A549 (cell line): ENCODE measurements at places on chromosomes 4 and X.

DNA sequence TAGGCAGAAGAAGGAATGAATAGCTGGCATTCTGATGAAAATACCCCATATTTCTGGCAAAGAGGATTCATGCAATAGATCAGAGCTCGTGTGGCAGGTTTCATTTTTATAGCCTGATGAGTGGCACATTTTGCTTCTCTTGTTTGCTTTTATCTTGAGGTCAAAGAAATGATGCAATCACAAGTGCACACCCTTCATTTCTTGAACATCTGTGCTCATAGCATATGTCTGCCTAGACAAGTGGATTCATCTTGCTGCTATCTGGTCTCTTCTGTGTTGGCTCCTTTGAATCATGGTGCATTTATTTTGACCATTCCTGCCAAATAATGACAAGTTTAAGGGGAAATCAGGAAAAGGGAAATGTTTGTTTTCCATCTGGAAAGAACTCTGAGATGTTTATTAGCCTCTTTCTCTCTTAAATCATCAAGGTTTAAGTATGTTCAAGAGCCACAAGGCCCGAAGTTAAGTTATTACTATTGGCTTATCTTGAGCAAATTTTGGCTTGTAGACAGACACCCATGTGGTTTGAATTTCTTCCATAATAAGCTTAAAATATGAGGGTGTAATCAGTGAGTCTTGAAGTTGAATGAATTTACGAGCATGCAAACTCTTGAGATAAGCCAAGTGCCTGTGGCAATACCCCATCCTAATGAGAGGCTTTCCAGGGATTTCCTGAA lies 59.3 kb upstream of the HS3ST1 start:
- DNase-seq: no peak

- no peak for DNase-seq
Measured at GRCh38 chrX:135605906-135606305, 85.4 kb downstream of the INTS6L start.

GRCh38 chrX:19955306-19955705 lies 35.6 kb downstream of the BCLAF3 start:
- DNase-seq: no peak

DNA sequence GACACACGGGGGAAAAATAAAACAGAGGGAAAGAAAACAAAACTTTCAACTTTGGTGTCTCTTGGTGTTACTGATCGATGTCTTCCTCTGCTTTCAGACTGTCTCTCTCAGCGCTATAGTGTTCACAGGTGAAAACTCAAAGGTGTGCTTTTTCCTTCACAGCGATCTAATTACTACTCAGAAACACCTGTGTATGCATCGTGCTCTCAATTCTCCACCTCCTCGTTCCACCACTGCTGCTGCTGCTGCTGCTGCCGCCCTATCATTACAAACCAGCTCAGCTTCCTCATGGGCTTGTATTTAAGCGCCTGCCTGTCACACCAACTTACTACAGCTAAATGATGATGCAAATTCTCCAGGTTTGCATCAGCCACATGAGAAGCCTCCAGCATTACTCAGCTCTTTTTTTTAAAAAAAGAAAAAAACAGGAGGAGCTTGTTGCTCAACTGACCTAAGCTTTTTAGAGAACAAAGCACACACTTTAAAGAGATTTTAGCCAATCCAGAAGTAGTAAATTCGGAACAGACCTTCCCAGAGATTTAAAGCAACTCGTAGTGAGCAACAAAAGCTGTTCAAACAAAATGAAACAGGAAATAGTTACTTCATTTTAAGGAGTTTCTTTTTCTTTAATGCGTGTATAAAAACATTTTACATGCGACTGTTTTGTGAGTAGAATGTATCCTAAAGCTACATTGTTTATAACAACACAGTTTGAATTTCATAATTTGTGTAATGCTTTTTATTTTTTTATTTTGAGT lies at the start of gene SLC7A11:
TSS of gene SLC7A11 (minus strand) at position 274 of the 758 bp plus-strand sequence. CDS start 280 bp downstream, outside the sequence.
- DNase-seq: peak; percentile 97

DNA sequence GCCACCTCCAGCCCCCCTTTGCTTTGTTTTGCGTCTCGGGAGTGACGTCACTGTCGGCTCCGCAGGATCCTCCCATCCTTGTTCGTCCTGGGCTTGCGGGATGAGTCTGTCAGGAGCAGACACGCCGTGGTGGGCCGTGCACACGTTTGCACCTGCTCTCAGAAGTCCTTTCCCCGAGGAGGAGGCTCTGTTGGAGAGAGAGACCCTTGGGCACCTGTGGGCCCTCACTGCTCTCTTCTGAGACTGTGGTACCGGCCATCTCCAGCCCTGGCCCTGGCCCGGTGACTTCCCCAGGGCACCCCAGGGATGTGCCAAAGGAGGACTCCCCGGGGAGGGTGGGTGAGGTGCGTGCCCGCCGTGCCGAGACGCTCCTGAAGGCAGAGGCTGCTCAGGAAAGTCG lies 76.1 kb upstream of the PPP2R3B start:
- no peak for DNase-seq

- no peak for DNase-seq
Measured at GRCh38 chr4:76624931-76625715, 190.1 kb downstream of the SHROOM3 start.

GRCh38 chr4:44538534-44538933 lies 89.9 kb upstream of the KCTD8 start:
- no peak for DNase-seq

- DNase-seq: no peak
Measured at GRCh38 chrX:13177921-13178566, 133.6 kb upstream of the FAM9C start.

DNA sequence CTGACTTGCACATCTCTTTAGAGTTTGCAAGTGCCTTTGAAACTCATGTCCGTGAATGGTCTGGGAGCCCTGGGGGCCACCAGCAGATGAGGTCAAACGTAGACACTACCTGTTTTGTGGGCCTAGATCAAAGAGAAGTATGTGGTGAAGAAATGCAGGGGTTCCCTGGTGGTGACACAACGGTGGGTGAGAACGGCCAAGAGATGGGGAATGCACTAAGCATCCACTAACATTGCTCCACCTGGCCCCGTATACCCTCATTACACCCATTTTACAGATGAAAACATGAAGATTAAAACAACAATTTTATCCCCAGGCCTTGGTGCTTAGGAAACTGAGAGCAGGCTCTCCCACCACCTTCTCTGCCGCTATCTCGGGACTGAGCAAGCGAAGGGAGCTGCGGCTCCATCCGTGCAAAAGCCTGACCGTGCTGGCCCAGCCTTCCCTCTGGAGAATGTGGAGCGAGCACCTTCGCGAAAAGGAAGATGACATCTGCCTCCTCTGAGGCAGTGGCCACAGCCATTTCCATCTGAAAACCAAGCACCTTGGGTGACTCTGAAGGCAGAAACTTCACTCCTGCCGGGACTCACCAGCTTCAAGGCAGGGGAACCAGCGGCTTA lies 91.9 kb downstream of the EVC2 start:
- no peak for DNase-seq

- DNase-seq: no peak
Measured at GRCh38 chrX:43573441-43574015, 82.6 kb upstream of the MAOA start.

DNA sequence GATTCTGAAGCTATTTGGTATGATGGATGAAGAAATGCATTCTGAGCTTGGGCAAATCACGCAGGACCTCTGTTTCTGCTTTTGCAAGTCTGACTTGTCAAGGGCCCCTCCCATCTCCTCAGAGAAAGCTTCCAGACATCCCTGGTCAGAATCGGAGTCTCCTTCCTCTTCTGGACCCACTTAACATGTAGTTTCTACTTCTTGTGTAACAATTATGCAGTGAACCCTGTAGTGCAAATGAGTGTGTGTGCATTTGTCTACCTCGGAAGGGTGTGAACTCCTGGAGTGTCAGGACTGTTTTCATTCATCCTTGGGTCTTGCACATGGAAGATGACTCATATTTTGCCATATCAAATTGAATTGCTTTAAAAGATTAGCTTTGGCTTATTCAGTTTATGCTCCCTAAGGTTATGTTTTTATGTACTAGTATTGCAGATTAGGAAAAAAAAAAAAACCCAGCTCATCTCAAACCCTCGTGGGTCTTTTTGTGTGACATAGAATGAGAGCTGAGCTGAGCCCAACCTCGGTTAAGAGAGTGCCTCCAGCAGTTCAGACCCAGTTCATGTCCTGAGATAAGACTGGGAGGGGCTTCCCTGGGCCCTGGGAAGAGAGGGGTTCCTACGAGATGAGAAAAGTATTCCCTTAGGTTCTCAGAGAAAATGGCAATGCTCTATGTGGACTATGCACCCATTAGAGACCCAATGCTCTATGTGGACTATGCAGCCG lies 61.1 kb upstream of the RPL34 start:
- no peak for DNase-seq

DNA sequence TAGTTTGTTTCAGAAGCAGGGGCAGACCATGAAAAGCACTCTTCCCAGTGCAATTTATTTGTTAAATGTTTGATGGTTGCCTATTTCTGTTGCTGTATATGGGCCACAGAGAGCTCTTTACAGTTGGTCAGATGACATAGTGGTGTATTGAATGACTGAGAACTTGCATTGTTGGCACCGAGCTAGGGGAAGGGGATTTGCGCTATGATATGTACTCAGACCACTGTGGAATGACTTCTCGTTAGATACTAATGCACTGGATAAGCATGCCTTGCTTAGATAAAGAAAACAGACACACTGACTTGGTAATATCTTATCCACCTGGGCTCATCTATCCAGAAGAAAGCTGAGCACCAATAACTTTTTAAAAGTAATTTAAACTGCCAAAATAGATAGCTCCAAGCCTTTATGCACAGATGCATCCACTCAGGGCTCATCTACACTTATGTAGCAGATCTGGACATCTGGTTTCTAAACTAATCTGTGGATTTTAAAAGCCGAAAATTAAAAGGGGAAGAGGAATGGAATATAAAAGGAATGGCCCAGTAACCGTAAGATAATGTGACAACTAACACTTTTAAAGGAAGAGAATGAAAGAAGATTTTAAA lies 132.7 kb downstream of the GATB start:
- DNase-seq: no peak

DNA sequence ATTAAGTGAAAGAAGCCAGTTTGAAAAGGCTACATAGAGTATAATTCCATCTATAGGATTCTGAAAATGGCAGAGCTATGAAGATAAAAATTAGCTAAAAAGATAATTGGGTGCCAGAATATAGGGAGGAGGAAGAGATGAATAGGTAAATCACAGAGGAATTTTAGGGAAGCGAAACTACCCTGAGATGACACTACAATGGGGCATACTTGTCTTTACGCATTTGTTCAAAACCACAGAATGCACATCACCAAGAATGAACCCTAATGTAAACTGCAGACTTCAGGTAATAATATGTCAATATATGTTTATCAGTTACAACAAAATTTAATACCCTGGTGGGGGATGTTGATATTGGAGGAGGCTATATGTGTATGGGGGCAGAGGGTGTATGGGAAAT lies 1342.9 kb downstream of the ADGRL3 start:
- DNase-seq: no peak

- DNase-seq: no peak
Measured at GRCh38 chr4:17336524-17336961, 175.3 kb downstream of the QDPR start.

DNA sequence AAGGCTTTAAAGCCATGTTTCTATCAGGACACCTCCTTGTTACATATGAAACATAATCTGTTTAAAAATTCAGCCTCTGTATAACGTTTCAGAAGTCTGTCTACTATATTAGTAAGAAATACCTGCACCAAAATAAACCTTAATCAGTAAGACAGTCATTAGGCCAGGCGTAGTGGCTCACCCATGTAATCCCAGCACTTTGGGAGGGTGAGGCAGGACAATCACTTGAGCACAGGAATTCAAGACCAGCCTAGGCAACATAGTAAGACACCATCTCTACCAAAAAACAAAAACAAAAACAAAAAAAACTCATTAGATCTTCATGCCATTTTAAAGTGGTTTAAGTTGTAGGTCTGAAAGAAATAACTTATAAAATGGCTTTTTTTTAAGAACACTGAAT lies 107.5 kb upstream of the STIM2 start:
- DNase-seq: no peak

GRCh38 chr4:38743866-38744265 lies 38.9 kb downstream of the TLR10 start:
- no peak for DNase-seq

GRCh38 chrX:74461384-74461783 lies 40.1 kb downstream of the SLC16A2 start:
- DNase-seq: no peak

DNA sequence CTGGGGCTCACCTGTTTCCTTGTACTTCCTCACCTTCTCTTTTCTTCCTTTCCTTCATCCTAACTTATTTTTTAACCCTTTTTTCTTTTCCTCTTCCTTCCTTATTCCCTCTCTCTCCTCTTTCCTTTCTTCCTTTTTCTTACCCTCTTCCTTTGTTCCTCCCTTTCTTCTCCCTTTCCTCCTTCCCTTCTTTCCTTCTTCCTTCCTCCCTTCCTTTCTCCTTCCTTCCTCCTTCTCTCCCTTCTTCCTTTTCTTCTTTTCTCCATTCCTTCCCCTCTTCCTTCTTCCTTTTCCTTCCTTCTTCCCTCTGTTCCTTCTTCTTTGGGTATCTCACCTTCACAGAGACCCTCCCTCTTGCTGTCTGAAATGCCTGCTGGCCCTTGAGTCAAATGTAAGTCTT lies 22.1 kb upstream of the CBR4 start:
- DNase-seq: no peak

- DNase-seq: no peak
Measured at GRCh38 chr4:26490111-26490959, at the start of gene CCKAR. Gene CCKAR (minus strand): TSS chr4:26490484. CDS start chr4:26490267, 217 bp downstream.

DNA sequence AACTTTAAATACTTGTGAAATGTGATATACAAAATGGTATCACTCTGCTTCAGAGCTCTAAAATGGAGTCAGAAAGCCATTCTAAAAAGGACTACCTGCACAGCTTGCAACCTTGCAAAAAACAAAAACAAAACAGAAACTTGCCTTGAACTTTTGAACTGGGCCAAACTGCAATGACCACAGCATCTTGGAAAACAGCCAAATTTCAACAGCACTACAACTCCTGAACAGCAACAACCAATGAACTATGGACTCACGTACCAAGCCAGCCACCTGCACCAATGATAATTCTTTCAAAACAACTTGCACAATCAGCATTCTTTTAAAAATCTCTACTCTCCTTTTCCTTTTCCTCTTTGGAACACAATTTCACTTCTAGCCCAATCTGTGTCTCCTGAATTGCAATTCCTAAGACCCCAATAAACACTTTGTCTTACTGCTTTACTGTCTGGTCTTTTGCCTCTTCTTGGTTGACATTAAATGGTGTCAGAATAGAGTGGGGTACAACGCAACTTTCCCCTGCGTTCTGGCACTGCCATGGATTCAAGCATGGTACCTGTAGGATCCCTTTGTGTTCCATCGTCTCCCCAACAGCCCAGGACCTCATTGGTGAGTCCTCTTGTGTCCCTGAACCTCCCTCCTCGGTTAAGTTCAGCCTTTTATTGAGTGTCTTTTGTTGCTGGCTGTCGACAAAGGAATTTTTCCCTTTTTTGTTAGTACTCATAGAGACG lies 35.7 kb upstream of the FMR1 start:
- DNase-seq: no peak

DNA sequence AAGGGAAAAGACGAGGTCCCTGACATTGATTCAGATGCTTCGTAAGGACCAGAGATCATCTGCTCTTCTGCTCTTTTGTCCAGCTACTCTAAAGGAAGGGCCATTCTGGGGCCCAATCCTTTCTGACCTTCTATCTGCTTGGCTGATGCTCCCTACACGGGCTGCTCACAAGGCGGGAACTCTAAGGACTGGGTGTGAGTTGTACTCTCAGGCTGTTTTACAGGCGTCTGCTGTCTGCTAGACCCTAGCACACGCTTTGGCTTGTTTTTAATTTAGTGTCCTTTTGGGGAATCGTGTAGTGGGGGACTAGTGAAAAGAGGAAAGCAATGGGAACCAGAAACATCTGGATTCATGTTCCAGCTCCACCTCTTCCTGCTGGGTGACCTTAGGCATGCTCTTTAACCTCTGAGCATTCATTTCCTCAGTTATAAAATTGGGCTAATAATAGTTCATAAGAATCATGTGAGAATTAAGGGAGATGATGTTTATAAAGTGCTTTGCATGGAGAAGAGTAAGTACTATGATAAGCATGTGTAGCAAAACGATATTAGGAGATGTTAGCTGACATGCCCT lies 53.1 kb downstream of the CASP3 start:
- no peak for DNase-seq
